Central memory CD4-positive, alpha-beta T cell (primary cell): ENCODE measurements at places on chromosomes 4 and X.

DNA sequence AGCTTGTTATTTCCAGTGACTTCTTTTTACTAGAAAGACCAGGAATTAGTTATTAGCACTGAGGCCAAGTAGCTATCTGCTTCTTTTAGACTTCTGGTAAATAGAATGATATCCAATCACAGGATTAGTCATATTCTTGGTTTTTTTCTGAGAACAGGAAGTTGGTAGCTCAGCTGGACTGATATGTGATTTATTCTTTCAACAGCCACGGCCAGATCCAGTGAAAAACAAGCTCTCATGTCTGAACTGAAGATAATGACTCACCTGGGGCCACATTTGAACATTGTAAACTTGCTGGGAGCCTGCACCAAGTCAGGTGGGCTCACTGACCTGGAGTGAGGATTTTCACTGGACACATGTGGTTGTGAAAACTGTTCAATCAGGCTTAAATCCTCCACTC is 48.6 kb downstream of the PDGFRA start:
- no peak for DNase-seq

DNA sequence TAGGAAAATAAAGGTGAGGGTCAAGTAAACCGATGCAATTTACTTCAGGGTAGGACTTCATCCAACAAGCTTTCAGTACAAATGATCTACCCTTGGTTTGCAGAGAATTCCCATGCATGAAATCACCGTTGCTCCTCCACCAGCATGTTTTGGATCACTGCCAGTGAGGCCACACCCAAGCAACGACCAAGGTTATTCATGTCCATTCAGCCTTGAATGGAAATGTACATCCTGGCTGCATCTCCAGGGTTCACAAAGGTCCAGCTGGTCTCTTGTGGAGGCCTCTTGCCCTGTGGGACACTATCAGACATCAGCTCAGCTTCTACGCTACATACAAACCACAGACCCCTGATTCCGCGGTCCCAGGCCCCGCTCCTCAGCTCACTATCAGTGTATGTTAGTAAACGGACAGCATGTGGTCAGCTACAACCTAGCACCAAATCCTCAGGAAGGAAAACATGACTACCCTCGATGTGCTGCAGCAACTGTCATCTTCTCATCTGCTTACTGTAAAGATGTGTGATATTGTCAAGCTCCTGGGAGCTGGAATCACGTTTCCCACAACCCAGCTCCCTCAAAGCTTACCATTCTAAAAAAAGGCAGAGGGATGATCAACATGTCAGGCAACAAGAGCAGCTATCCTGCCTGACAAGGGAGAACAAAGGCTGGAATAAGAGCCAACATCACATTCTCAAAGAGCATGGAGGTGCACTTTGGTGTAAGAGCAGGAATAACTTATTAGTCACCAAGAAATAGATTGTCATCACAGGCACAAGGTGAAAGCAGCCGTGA is 4.9 kb downstream of the LYAR start:
- no peak for DNase-seq

GRCh38 chr4:187191676-187192075 is 468.0 kb upstream of the FAT1 start:
- DNase-seq = no peak

DNA sequence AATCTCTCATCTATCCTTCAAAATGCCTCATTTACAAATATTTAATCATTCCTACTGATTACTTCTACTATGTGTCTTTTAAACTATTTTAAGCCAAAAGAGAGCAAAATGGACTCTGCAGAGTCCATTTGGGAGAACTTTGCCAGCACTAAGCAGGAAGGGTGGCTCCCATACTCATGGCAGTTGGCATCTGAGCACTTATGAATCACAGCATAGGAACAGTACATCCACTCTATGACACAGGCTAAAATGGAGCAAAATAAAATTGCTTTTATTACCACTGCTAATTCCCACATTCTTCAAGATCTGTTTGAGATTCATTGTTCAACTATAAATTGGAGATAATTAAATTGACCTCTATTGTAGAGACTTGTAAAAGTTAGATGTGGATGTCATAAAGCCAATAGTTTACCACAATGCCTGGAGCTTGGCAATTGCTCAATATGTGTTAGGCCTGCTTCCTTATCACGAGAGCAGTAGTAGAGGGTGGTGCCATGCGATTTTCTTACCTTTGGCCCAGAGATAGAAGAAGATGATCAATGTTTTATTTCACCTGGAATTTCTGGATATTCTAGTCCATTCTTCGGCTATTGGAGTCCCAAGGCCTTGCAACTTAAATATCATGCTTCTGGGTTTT is 19.1 kb downstream of the HPGD start:
- DNase-seq = no peak

- no peak for DNase-seq
These were observed 68.0 kb downstream of the ATP8A1 start for GRCh38 chr4:42588909-42589308.

GRCh38 chrX:47772764-47773163 is 63.9 kb upstream of the ZNF81 start:
- DNase-seq = no peak

DNA sequence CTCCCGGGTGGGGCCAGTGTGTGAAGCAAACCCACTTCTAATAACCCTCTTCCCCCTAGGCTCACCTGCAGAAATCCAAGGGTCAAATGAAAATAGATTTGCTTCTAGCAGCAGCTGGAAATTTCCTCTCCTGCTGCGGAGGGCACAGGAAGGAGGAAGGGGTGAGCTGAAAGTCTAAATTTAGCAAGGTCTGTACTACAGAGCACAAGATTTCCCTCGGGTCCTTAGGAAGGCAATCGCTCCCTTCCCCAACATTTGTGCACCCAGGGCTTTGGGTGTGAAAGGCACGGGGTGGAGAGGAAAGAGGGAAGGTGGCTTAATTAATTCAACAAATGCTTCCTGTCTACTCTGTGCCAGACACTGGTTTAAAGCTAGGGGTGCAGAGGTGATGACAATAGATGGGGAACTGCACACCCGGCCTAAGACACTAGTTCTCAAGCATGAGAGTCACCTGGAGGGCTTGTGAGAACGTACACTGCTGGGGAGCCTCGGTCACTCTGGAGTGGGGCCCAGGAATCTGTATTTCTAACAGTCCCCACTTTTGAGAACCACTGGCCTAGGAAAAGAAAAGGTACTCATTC is 204.4 kb downstream of the NSUN7 start:
- no peak for DNase-seq

- DNase-seq = no peak
These were observed 11.6 kb upstream of the CXCL13 start for GRCh38 chr4:77593993-77594392.

DNA sequence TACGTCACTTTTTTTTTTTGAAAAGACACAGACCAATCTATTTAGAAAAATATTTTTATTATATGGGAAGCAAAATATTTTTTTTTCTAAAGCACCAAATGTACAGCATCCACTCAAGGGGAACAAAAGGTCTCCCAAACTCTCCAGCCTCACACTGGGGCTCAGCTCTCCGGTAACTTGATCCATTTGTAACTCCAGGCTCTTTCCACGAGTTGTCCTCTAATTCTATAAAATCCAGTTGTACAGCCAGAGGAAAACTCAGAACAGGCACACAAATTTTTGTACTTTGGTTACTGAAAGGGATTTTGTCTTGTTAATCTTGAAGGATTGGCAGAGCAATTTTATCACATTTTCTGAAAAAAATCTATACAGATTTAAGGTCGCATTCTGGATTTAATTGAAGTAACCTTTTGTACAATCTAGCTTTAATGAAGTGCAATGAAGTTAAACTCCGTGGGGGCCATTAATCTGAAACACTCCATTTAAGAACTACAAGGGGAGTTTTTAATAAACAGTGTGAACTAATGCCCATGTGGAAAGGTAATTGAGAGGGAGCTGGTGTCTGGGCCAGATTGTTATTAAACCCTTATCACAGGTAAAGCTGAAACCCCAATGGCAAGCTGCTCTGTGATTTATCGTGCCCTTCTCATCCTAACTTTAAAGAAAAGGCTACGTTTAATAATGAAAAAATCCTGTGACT is 161.2 kb upstream of the FRG1 start:
- no peak for DNase-seq

GRCh38 chr4:70705183-70706043 is 16.4 kb upstream of the RUFY3 start:
- DNase-seq = peak; percentile 72

- no peak for DNase-seq
These were observed 3.2 kb upstream of the RIPPLY1 start for GRCh38 chrX:106906361-106906760.

DNA sequence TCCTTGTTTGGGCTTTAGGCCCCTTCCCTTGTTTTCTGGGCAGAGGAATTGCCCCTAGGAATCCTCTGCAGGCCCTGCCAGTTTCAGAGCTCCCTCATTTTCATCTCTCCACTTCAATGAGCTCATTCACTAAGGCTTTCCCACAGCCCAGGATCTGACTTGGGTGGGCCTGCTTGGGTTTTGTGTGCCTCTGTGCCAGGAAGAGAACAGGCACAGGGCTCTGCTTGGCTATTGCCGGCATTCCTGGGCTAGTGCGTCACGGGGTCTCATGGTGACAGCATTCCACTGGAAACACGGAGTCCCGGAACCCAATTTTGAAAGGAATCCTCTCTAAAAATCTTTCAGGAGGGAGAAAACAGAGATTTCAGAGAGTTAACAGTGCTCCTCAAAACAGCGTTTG is 150.5 kb downstream of the VCX3A start:
- DNase-seq = no peak

- no peak for DNase-seq
These were observed 31.1 kb downstream of the FGFBP1 start for GRCh38 chr4:15907430-15907829.

DNA sequence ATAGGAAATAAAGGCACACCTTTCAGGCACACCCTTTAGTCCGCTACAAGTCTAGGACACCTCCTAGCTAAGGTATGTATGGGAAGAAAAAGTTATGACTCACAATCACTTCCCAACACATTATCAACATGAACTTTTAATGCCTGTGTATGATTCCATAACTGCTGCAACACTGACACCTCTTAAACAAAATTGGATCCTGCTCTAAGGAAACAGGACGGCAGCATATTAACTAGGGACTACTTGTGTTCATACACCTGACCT is 2.4 kb upstream of the PPP3CA start:
- no peak for DNase-seq

GRCh38 chrX:146433771-146434170 is 375.8 kb upstream of the CXorf51B start:
- DNase-seq = no peak

DNA sequence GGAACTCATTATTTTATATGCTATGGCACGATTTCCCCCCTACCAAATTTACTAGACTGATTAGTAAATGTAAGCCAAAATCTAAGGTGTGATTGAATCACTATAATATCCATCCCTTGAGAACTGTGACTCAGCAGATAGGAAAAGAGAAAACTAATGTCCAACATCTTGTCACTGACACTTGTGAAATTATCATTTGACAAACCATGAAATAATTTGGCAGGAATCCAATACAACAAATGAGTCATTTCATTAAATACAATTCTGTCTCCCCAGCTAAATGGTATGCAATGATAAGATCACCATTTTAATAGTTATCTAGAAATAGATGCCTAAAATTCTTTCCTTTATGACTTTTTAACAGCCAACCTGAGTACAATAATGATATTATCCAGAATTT is 462.3 kb downstream of the DMD start:
- DNase-seq = no peak

GRCh38 chr4:87530868-87531267 is 1.7 kb upstream of the SPARCL1 start:
- no peak for DNase-seq

- DNase-seq = no peak
These were observed 8.0 kb downstream of the GK start for GRCh38 chrX:30661228-30661627.

DNA sequence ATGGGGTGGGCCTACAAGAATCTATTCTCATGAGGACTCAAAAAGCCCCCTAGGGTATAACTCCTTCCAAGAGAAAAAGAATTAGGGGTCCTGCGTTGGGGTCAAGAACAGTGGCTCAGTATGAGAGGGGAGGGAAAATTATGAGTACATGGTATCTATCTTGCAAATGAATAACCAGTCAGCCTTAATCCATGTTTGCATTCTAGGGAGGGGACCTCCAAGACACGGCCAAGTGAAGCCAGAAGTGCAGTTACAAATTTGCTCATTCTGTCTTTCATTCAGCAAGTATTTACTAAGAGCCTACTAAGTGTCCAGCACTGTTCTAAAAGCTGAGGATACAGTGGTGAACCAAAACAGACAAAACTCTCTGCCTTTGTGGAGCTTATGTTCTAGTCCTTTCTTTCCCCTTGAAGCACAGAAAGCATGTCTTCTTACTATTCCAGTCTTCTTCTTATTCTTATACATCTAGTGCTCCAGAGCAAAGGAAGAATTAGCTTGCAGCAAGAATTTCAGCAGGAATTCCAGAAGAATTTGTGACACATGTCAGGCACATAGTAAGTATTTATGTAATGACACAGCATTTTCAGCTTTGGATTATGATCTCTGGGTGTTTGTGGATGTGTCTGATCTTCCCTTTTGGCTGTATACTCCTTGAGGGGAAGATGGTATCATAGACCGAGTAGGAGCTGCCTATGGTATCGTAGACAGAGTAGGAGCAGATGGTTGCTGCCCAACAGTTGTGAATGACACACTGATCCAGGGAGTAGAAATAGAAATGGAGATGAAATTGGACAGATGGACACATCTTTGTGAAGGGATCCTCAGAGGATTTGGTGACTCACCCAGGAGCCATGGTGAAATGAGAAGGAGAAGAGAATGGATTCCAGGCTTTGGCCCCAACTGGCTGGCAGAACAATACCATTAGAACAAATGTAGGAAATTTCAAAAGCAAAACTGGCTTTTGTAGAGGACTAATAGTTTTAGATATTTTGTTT is 75.9 kb downstream of the COQ2 start:
- no peak for DNase-seq

DNA sequence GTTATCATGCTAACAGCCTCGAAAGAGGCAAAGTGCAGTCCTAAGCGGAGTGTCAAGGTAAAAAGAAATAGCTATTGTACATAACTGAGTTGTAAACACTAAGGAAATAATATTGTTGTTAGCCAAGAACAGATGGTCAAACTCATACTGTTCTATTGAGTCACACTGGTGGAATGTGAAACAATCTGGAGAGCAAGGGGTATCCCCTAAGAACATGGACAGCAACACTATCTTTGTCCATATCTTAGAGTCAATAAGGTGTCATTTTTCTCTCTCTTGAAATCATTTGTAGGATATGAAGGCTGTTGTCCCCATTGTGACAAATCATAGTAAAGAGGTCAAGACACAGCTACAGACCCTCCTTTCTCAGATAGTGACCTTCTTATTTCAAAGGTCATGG is 4.5 kb upstream of the PDGFC start:
- DNase-seq = no peak

GRCh38 chrX:44770121-44770520 is 73.7 kb upstream of the DUSP21 start:
- no peak for DNase-seq
